Fibroblast of mammary gland (primary cell): ENCODE measurements at places on chromosomes 1 and 21.

DNA sequence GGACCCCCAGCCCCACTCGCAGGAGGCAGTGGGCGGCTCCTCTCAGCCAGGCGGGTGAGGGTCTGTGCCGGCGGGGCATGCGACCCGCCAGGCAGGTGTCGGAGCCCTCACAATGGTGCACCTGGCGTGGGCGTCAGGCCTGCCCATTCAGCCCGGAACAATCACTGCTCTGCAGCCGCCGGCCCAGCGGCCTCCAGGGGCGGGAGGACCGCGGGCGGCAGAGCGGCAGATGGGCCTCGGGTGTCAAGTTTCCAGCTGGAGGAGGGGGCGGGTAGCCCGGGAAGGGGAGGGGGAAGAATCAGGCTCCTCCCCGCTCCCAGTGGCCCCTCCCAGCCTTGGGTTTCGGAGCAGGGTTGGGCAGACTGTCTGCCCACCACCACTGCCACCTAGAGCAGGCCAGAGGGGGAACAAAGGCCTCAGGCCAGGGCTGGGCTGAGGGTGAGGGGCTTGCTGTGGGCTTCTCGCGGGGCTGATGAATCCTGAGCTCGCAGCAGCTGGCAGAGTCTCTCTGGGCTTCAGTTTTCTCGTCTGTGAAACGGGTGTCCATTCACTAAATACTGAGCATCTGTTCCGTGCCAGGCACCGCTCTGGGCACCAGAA is 39.5 kb upstream of the CASZ1 start:
- peak; percentile 14 for DNase-seq

- DNase-seq: peak; percentile 3
Measured at GRCh38 chr1:112672842-112673241, 1.6 kb upstream of the MOV10 start.

- no peak for DNase-seq
Measured at GRCh38 chr1:180269645-180270529, 39.8 kb downstream of the LHX4 start.

DNA sequence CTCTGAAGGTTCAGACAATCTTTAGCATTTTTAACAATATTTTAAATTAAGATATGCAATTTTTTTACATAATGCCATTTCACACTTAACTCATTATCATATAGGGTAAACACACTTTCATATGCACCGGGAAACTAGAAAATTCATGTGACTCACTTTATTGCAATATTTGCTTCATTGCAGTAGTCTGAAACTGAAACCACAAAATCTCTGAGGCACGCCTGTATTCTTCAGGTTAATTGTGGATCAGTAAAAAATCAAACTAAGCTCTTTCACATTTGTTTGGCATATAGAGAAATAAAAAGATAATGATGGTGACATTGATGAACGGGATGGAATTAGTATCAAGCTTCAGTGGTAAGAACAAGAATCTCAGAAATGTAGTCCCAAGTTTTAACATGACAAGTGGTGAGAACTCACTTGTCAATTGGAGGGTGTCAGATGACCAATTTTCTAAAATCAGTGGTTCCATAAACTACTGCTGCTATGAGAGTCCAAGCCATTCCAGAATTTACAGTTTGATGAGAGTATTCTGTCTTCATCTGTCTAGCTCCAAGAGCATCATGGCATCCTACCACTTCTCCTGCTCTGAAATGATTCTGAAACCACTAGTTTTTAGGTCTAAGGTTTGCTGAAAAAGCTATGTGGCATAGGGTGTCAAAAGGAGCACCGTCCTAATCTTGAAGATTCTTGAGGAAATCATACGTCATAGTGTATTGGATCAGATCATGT is 281.0 kb downstream of the PTPRC start:
- peak; percentile 51 for DNase-seq
